ENCODE measurements at places on chromosomes 12 and 14.
A peak's percentile ranks its signal among the peaks of the same experiment; 100 is the strongest.

GRCh38 chr12:54300732-54301427 lies at the start of gene NFE2:
TSS of gene NFE2 (minus strand) at chr12:54301015. CDS start at chr12:54295248, 5,767 bp downstream.
- no peak for DNase-seq

- no peak for DNase-seq
Observed at GRCh38 chr12:31440134-31440533, 114.2 kb upstream of the SINHCAF start.

DNA sequence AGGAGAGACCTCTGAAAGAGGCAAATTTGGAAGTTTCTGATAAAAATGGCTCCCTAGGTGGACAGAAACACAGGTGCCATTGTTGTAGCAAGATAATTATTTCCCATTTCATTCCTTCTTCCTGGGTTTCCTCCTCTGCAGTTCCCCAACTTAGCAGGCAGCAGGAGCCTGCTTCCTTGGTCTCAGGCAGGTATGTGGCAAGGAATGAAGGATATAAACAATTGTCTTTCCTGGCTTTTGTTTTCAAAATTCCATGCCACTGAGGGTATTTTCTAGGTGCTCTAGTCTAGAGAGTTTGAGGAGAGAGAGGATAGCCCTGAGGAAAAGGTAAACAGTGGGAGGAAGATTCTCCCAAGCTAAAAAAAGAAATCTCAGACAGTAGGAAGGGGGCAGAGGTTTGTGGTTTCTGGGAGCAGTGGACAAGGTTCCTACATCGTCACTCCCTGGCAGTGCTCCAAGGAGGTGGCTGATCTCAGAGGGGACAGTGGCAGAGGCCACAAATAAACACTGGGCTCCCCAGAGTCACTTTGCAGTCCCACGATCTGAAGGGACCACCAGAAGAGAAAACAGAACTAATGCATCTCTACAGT lies 82.6 kb upstream of the IGF1 start:
- no peak for DNase-seq

- no peak for DNase-seq
Observed at GRCh38 chr14:59939828-59940227, 19.9 kb downstream of the LRRC9 start.

DNA sequence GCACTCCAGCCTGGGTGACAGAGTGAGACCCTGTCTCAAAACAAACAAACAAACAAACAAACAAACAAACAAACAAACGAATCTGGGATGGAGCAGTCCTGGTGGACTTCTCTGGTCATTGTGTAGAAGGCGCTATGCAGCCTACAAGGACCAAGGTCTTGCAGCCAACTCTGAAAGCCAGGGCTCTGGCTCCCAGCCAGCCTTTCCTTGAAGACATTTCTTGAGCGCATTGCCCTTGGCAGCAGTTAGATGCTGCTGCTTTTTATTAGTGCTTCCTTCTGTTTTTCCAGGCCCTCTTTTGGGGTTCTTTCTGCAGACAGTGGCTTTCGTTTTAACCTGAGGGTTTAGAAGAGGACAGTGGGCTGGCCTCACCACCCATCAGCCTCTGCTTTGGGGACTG lies 20.2 kb downstream of the CCDC177 start:
- DNase-seq, result no peak

GRCh38 chr12:49882248-49882850 lies 21.4 kb downstream of the FAIM2 start:
- DNase-seq, result no peak

- no peak for DNase-seq
Observed at GRCh38 chr12:12508612-12509011, 54.1 kb downstream of the DUSP16 start.

DNA sequence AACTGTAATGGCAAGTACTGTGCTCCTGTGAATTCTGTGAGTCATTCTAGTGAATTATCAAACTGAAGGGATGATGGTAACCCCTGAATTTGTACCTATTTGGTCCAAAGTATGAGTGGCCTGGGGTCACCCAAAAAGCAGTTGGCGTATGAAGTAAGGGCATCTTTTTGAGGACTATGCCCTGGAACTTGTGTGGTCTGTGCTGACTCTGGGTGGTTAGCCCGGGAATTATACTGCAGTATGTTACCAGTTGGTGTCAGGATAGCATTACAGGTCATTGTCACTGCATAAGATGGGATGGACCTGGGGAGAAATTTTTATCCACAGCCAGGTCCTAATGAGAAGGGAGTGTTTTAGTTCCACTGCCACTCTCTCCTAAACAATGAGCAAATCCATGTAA lies 174.7 kb downstream of the SSPN start:
- no peak for DNase-seq

DNA sequence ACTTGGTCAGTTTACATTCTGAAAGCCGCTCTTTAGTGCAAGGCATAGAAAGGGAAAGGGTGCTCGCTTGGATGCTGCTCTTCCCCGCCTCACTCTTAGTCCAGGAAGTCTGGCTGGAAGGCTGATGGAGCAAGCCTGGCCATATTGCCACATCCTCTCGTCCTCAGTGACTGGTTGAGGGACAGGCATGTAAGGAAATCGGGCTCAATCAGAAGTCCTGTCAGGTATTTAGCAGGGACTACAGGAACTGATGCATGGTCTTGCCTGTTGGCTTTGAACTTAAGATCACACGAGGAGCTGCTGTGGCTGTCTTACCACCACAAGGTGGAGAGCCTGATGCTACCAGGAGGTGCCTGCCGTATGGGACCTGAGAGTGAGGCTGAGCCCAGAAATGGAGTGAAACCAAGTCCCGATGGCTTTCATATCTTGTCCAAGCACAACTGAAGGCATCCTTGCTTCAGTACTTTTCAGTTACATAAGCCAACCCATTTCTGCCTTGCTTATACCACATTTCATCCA lies 10.7 kb upstream of the C12orf75 start:
- no peak for DNase-seq

- peak; percentile 62 for DNase-seq
Observed at GRCh38 chr12:1509413-1510052, 84.8 kb downstream of the FBXL14 start.

GRCh38 chr12:56931474-56931978 lies 2.7 kb downstream of the SDR9C7 start:
- no peak for DNase-seq

GRCh38 chr14:91048676-91049075 lies 11.8 kb downstream of the RPS6KA5 start:
- DNase-seq, result no peak

GRCh38 chr12:48917857-48918537 lies 7.3 kb downstream of the FKBP11 start:
- DNase-seq, result no peak

DNA sequence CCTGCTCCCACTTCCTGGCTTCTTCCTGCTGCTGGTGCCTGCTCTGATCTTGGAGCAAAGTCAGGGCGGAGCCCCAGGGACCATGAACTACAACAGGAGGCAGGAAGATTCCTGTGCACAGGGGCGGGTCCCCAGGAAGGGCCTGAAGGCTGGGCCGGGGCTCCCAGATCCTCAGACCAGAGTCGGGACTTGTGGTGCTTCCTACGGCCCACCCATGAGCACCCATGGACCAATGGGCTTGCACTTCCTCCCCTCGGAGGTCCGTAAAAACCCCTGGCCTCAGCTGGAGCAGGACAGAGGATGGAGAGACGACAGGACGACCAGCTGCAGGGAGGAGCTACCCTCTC lies 1287.1 kb downstream of the TMEM121 start:
- no peak for DNase-seq

- DNase-seq, result no peak
Observed at GRCh38 chr12:96495841-96496545, 6.6 kb downstream of the CFAP54 start.

Data from left forelimb (tissue), 1 donor.